CD4-positive, alpha-beta T cell treated with Interleukin-17A for 1 hour (primary cell): ENCODE measurements at places on chromosomes 5 and 9.

GRCh38 chr9:90441814-90442213, 200.8 kb downstream of the DIRAS2 start:
- DNase-seq: no peak

DNA sequence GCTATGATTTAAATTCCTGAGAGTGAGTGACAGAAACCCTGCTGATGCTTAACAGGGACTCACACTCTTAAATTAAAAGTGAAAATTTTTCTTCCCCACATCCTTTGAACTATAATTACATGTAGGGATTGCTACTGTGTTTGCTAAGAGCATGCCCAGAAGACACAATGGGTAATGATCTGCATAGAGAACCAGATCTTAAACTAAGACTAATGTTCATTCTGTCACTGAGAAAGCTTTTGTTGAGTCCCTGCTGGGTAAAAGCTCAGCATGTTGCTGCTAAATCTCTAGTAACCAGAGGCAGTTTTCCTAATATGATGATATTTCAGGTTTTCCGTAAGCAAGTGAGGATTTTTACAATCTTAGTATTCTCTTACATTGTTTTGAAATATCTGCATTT, 424.8 kb upstream of the SMC2 start:
- DNase-seq: no peak

DNA sequence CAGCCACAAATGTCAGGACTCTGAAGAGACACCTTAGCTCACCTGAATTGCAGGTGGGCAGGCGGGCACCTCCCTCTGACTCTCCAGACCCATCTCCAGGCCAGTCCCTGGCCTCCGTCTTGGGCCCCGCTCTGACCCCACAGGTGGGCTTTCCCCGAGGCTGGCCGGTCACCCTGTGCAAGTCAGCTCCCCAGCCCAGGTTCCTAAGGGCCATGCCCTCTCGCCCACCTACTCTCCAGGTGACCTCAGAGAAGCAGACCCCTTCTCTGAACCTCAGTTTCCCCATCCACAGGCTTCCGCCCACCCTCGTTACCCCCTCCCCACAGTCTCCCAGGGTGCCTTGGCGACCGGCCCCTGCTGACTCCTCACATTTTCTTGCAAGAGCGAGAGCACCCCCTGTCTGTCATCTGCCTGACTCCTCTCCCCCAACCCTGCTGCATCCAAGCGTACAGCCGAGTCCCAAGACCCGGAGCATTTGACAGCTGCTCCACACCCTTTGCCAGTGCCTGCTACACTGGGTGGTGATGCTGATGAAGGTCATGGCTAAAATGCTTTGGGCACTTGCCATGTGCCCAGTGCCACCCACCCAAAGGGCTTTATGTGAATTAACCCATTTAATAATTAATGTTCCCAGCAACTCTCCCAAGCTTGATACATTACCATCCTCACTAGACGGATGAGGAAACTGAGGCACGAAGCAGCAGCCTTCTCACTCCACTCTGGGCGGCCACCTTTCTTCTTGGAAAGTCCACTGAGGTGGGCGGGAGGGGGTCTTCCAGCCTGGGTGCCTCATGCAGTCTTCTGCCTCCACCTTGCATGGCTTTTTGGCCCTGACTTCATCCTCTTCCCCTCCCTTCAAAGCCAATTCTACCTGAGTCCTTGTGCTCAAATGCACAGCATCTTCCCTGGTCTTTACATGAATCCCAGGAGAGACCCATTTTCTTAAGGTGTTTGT, 51.1 kb upstream of the ORM1 start:
- peak; percentile 8 for DNase-seq

DNA sequence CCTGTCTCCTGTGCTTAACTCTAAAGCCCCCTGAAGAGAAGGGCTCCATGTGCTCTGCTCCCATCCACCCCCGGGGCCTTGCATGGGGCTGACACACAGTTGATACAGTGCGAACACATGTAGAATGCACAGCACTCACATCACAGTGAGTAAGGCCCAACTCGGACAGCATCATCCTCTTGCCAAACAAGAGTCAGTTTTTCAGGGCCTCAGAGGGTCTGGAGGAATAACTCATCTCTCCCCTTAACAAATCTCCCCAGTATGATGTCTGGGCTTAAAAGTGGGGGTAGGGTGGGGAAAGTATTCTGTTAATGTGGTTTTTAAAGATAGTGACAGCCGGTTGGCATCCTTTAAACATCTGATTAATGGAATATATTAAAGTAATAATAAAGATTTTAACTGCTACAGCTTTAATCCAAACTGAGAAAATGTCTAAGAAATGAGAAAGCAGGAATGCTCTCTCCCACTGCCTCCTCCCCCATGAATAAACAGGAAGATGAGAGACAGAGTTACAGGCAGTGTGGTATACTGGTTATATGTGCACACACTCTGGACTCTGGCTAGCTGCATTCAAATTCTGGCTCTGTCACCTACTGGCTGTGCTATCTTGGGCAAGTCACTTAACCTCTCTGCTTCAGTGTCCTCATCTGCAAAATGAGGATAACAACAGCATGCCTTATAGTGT, 22.5 kb downstream of the APBA1 start:
- DNase-seq: no peak

GRCh38 chr5:62068554-62068953, 237.5 kb upstream of the KIF2A start:
- DNase-seq: no peak

DNA sequence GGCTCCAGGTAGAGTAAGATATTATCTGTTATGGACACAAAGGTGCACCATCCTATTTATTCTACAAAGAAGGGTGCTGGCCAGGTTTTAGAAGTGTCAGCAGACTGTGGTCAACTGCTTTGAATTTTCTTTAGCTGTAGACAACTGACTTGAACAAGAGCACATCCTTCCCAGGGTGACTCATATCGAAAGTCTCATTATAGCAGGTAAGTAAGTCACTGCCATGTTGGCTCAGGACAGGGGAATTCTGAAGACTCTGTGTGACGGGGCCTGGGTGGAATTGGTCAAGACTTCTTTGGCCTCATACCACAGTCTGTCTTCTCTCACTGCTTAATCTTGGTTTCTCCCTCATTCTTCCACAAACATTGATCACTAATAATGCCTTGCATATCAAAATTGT, 214.5 kb upstream of the CDH9 start:
- no peak for DNase-seq

DNA sequence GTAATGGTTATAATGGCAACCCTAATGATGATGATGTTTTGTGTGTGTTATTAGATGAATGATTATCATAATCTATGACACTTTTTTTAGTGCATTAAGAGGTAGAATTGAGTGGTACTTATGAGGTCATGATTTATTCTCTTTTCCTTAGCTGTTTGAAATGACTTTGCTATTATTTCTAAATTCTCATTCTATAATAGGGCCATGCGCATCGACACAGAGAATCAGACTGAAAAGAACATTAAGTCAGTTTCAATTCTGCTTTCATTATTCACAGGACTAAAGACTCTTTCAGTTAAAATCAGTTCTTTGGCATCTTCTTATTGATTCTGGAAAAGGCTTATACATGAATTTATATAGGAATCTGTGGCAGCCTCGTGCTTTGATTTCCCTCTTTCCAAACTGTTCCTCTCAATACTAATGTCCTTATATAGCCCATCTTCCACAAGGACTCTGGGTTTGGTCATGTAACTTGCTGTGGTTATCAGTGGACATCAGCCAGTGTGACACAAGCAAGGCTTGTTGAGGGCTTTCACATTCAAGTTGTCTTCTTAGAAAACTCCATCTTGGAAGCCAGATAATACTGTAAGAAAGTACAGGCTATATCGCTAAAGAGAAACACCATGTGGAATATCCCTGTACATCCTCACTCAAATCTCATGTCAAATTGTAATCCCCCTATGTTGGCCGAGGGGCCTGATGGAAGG, 140.3 kb upstream of the CHD1 start:
- DNase-seq: no peak

DNA sequence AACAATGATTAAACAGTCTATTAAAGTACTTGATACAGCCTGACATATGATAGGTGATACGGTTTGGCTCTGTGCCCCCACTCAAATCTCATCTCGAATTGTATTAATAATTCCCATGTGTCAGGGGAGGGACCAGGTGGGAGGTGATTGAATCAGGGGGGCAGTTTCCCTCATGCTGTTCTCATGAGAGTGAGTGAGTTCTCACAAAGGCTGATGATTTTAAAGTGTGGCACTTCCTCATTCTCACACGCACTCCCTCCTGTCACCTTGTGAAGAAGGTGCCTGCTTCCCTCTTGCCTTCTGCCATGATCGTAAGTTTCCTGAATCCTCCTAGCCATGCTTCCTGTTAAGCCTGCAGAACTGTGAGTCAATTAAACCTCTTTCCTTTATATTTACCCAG, 40.1 kb upstream of the TARS1 start:
- no peak for DNase-seq

- no peak for DNase-seq
These were observed at the start of gene FAXDC2 for GRCh38 chr5:154850255-154851062. FAXDC2 (minus strand) TSS chr5:154850603; CDS start chr5:154838178, 12,425 bp downstream.

DNA sequence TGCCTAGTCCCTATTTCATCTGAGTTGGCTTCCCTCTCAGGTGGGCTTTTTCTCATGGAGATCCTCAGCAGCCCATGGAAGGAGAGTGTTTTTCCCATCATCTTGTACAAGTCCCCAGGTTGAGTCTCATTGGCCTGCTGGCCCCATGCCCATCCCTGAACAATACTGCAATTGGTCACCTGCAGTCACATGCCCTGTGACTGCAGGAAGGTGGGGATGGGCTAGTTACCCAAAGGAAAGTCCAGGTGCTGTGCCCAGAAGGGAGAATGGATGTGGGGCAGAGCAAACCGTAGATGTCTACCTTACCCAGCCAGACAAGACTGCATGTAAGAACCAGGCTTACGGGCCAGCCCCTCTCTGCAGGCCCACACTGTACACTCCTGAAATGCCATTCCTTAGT, 54.0 kb upstream of the SAP30L start:
- DNase-seq: no peak

DNA sequence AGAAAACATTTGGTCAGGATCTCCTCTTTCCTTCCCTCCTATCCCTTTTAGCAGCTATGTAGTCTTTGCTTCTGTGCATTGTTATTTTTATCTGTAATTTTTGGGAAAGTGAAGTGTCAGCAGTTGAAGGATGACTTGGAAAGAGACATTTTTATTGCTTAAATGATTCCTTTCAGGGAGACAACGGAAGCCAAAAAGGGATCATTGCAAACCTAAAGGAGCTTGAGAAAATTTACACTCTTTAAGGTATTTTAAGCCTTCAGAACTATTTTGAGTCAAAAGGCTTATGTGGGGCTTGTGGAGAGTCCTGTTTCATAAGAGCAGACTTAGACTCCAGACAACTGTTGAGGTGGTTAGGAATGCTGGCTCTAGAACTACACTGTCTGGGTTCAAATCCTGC, 281.6 kb downstream of the KIF4B start:
- no peak for DNase-seq

DNA sequence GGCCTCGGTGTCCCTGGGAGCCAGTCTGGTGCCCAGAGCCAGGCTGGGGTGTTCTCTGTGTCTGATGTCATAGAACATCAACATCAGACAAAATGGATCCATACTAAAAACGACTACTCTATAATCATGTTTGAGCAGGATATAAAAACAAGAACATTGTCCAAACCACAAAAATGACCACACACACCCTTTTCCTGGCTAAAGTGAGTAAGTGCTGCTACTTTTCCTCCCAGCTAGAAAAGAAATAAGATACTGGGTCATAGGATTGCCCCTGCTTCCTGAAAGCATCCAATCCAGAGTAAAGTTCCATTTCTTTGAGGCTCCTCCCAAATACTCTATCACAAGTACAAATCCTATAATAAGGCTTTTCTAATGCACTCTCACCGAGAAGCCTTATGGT, 19.7 kb upstream of the TRAF1 start:
- no peak for DNase-seq

DNA sequence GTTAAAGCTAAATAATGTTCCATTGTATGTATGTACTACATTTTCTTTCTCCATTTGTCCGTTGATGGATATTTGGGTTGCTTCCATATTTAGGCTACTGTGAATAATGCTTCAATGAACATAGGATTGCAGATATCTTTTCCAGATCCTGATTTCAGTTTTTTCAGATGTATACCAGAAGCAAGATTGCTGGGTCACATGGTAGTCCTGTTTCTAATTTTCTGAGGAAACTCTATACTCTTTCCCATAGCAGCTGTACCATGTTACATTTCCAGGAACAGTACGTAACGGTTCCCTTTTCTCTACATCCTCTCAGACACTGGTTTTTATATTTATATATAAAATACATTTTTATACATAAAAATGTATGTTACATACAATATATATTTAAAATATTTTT, 121.8 kb downstream of the GCNT1 start:
- no peak for DNase-seq

- no peak for DNase-seq
These were observed 47.4 kb downstream of the ANKRD33B start for GRCh38 chr5:10611290-10611689.

GRCh38 chr9:37083654-37084053, 36.7 kb upstream of the ZCCHC7 start:
- no peak for DNase-seq

DNA sequence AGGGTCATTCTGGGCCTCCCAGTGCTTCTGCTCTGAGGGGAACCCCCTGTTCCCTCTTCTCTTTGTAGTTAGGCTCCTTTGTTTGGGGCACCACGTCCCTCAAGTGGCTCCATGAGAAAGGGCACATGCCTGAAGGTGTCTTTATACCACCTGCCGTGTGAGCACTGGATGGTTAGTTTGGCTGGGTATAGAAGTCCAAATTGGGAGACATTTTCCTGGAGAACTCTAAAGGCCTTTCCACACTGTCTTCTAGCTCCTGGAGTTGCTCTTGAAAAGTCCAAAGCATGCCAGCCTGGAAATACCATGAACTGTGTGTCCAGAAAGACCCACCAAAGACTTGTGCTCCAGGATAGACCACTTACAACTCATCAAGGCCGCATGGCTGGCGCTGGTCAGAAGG, 11.1 kb upstream of the CCDC187 start:
- DNase-seq: no peak

DNA sequence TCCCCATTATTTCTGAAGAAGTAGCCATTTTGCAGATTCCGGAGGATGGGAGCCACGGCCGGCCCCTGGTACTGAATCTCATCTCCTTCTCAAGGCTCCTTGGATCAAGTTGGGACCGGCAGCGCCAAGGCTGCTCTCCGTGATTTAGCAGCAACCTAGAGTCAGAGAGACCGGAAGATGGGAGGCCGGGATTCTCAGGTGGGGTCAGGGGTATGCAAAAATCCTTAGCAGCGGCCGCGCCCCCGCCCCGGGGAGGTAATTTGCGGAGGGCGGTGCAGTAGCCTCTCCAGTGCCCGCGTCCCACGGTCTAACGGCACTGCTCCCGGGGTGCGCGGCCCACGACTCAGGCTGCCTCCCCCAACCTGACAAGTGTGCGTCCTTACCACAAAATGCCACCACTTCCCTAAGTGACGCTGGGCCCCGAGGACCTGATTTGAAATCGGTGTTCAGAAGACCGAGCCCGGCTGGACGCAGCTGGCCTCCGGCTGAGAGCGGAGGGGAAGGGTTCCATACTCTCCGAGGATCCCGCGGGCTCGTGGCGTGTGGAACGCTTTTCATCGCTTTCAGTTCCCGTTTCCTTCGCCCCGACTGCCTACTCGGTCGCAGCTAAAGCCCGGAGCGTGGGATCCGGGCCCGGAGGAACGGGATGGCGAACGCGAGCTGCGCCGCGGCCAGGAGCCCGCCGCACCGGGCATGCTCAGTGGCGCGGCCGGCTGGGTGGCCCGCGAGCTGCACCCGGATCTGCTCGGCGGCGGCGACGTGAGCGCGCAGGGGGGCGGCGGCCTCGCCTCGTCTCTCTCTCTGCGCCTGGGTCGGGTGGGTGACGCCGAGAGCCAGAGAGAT, at the start of gene SCAMP1:
SCAMP1 (plus strand) TSS at position 787 of the 843 bp plus-strand sequence; CDS start at position 842, 55 bp downstream.
- peak; percentile 93 for DNase-seq
